ENCODE measurements at places on chromosomes 16 and 17.

GRCh38 chr16:11556945-11557720, 29.6 kb downstream of the LITAF start:
- DNase-seq = no peak

DNA sequence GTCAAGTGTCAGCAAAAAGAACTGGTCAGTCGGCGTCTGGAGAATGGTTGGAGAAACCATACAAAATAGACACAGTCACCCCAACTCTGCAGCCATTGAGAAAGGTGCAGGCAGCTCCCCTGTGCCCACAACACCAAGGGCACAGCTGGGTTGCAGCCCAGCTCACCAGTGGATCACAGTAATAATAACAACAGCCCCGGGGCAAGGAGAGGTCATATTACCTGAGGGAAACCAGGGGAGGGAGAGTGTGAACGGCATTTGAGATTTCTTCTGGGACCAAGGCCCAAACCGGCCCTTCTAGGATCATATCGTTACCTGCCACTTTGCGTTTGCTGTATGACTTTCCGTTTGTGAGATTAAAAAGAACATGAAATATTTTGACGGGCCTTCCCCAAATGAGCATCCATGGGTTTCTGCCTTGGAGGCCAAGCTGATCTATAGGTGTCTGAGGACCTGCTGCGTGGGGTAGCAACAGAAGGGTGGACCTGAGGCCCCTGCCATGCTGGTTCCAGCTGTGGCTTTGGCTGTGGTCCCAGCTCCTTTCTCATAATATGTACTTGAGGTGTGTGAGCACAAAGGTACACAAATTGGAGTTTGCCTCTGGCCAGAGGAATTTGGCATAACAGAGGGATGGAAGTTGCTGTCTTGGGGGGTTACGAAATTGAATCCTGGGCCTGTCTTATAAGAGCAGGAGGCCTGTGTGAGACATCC, 154.6 kb downstream of the CMIP start:
- DNase-seq = no peak

DNA sequence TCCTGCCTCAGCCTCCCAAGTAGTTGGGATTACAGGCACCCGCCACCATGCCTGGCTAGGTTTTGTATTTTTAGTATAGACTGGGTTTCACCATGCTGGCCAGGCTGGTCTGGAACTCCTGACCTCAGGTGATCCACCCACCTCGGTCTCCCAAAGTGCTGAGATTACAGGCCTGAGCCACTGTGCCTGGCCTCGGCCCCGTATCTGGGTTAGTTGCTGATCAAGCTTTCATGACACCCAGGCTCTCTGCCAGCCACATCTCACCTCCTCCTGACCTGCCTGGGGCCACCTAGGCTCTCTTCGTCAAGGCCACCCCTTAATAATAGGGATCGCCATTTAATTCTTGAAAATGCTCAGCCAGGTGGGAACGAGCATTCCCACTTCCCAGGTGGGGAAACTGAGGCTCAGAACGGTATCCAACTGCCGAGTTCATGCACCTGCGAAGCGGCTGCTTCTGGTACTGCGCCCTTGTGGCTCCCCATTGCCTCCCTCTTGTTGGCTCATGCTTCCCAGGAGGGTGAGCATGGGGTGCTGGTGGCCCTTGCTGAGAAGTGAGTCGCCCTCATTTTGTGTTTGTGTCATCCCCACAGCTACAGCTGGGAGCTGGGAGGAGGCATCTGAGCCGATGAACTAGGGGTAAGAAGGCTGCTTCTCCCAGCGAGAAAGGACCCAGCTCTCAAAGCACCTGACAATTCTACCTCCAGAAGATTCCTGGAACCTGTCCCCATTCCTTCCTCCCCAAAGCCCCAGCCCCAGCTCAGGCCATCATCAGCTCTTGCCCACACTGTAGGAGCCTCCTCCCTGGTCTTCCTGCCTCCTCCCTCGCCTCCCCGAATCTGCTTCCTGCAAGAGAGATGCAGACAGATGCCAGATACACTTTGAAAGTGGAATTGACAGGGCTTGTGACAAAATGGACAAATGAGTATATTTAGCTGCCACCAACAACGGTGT, 17.3 kb upstream of the SNN start:
- DNase-seq = no peak

GRCh38 chr17:15154618-15155017, 110.5 kb downstream of the PMP22 start:
- no peak for DNase-seq

GRCh38 chr16:26204138-26204537, 512.4 kb downstream of the HS3ST4 start:
- DNase-seq = no peak

DNA sequence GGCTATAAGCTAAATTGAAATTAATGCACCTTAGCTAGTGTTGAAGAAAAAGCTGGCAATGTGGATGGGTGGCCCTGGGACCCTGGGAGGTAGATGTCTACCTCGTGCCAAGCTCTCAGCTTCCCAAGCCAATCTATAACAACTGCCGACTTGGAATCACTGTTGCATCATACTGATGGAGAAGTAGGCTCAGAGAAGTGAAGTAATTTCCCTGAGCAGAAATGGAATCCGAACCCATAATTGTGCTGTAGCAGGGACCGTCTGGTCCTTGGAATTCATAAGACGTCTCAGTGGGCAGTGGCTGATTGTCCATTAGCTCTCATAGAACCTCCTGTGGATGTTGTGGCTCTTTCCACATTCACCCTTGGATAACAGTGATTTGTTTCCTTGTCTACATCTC, 196.6 kb downstream of the RAB11FIP4 start:
- no peak for DNase-seq

- DNase-seq = peak; percentile 64
These were observed 671 bp downstream of the DGKE start for GRCh38 chr17:56834380-56835263.

DNA sequence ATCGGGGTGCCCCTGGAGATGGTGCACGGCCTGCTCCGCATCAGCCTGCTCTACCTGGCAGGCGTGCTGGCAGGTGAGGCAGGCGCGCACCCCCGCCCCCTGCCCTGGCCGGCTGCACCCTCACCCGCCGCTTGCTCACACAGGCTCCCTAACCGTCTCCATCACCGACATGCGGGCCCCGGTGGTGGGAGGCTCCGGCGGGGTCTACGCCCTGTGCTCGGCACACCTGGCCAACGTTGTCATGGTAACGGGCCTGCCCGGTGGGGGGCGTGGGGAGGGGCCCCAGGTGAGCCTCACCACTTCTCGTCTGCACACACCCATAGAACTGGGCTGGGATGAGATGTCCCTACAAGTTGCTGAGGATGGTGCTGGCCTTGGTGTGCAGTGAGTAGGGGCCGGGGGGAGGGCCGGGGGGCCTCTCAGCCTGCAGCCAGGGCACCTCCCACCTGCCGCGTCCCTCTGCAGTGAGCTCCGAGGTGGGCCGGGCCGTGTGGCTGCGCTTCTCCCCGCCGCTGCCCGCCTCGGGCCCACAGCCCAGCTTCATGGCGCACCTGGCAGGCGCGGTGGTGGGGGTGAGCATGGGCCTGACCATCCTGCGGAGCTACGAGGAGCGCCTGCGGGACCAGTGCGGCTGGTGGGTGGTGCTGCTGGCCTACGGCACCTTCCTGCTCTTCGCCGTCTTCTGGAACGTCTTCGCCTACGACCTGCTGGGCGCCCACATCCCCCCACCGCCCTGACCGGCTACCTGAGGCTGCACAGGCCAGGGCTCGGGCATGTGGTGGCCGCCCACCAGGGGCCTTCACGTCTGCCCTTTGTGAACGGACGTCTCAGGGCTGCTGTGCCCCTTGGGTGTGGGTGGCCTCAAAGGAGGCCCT, 2.1 kb downstream of the RHBDL1 start:
- DNase-seq = no peak

GRCh38 chr17:73663614-73664013, 19.4 kb upstream of the SDK2 start:
- no peak for DNase-seq

- peak; percentile 42 for DNase-seq
These were observed 51.8 kb downstream of the CA10 start for GRCh38 chr17:52106638-52107261.

- DNase-seq = peak; percentile 86
These were observed 38.2 kb upstream of the CCDC182 start for GRCh38 chr17:57783338-57783742.

DNA sequence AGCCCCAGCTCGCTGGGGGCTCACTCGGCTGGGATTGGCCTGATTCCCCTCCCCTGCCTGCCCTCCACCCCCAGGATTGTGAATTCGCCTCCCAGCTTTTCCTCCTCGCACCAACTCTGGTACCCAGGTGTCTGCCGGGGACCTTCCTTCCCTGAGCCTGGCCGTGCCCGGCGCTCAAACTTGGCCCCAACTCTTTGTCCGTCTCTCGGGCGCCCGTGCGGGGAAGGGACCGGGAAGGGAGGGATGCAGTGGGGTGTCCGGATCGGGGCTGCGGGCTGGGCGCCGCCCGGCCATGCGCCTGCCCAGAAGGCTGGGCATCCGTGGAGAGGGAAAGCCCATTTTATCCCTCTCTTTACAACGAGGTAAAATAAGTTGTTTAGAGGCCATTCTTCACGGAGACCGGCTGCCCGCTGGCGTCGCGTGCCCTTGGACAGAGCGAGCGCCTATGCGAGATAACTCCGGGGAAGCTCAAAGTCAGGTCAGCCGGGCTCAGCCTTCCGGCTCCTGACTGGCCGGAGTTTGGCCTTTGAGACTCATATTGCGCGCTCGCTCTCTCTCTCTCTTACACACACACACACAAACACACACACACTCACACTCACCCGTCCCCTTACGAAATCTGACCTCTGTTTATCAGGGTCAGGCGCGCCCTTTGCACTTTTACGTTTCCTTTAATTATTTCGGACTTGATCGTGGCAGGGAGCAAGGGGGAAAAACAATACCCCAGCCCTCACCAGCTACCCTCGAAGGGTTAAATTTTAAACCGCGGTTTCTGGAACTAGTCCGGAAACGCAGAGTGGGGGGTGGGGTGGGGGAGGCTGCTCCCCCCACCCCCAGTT, 774 bp upstream of the MAF start:
- DNase-seq = peak; percentile 21

- no peak for DNase-seq
These were observed 42.4 kb upstream of the NF1 start for GRCh38 chr17:31052187-31052889.

All from GM10248 (cell line).